ENCODE measurements at places on chromosomes 2 and 18.

- DNase-seq: no peak
- H3K4me1 ChIP-seq: no peaks in the 10 kb centered on the region
- no peak overlapping the region for H3K4me3 ChIP-seq
- no peaks in the 10 kb centered on the region for H3K36me3 ChIP-seq
Measured at GRCh38 chr18:43919551-43919950, 642.3 kb upstream of the SYT4 start.

- no peaks in the 10 kb centered on the region for H3K27me3 ChIP-seq
- no peak overlapping the region for H3K4me3 ChIP-seq
- H3K36me3 ChIP-seq: peaks cover 95% of the 10 kb centered on the region
- peak overlapping the region; percentile 79 for H3K27ac ChIP-seq
- DNase-seq: no peak
Measured at GRCh38 chr2:238183821-238184220, 19.7 kb downstream of the ILKAP start.

DNA sequence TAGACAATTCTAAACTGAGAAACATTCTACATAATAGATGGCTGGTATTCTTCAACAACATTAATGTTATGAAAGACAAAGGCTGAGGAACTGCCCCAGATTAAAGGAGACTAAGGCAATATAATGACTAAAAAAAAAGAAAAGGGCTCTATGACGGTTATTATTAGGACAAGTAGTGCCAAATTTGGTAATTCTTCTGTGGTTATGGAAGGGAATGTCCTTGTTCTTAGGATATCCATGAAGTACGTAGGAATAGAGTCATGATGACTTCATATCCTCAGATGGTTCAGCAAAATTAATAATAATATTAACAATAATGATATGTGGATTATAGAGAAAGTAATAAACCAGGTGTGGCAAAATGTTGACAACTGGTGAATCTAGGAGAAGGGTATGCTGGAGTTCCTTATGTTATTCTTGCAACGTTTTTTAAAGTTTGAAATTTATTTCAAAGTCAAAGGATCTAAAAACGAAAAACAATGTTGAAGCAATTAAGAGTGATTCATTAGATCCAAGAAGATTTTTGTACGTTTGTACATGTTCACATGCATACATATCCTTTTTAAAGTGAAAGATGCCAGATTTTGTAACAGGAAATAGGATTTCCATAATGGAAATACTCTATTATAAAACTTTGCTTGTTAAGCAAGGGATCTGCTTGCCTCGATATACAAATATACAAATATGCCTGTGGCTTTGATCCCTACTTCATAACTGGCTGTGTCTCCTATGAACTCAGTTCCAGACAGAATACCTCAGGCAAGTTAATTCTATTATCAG is 27.7 kb upstream of the STRN start:
- H3K27ac ChIP-seq: no peak overlapping the region
- no peaks in the 10 kb centered on the region for H3K27me3 ChIP-seq
- H3K4me1 ChIP-seq: no peaks in the 10 kb centered on the region
- no peak for DNase-seq
- H3K4me3 ChIP-seq: no peak overlapping the region

DNA sequence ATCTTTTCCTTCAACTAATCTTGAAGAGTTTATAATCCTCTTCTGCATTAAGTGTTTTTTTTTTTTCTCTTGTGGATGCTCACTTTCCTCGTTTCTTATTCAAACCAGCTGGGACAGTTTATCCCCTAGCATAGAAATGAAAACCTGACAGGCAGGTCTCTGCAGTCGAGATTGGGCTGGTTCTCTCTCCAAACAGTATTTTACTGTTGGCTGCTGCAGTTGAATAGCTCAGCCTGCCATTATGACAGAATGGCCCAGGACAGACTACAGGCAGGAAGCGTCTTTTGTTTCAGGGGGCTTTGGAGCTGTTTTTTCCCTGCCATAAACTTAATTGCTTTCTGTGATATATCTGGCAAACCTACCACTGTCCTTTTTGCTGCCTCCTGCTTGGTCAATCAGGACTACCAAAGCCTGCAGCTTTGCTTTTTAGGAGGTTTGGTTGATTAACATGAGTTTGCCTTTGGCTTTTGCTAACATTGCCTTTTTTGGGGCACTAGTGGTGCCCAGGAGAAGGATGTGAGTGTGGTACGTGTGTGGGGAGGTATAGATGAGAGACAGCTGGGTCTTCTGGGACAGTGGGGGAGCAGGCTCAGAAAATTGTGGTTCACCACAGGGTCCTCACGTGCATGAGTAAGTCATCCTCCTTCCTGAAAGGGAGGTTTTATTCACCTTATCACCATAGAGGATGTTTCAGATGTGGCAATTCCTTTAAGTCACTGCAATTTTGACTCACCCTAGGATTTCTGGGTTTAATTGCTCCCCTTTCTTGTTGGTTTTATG is 128.7 kb downstream of the LYPD6B start:
- H3K27me3 ChIP-seq: peaks cover 7% of the 10 kb centered on the region
- DNase-seq: no peak
- H3K4me1 ChIP-seq: peaks cover 5% of the 10 kb centered on the region
- no peak overlapping the region for H3K4me3 ChIP-seq
- no peaks in the 10 kb centered on the region for H3K36me3 ChIP-seq

DNA sequence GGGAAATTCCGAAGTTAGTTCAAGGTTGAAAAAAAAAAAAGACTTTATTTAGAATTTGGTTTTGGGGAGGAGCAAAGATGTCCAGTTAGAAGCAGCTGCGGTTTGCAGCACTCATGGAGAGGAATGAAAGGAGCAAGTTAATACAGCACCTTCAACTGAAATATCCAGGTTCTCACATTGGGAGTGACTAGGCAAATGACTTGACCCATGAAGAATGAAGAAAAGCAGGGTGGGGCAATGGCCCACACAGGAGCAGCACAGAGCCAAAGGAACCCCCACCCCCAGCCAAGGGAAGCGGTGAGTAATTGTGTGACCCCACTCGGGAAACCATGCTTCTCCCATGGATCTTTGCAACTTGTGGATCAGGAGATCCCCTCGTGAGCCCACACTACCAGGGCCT is 32.8 kb downstream of the ZNF892 start:
- H3K36me3 ChIP-seq: no peaks in the 10 kb centered on the region
- DNase-seq: no peak
- no peaks in the 10 kb centered on the region for H3K27me3 ChIP-seq
- H3K4me1 ChIP-seq: no peaks in the 10 kb centered on the region
- no peak overlapping the region for H3K4me3 ChIP-seq
- no peak overlapping the region for H3K27ac ChIP-seq

GRCh38 chr18:58268849-58269248 is 224.8 kb downstream of the NEDD4L start:
- H3K27me3 ChIP-seq: peaks cover 13% of the 10 kb centered on the region
- H3K4me3 ChIP-seq: no peak overlapping the region
- H3K27ac ChIP-seq: no peak overlapping the region

DNA sequence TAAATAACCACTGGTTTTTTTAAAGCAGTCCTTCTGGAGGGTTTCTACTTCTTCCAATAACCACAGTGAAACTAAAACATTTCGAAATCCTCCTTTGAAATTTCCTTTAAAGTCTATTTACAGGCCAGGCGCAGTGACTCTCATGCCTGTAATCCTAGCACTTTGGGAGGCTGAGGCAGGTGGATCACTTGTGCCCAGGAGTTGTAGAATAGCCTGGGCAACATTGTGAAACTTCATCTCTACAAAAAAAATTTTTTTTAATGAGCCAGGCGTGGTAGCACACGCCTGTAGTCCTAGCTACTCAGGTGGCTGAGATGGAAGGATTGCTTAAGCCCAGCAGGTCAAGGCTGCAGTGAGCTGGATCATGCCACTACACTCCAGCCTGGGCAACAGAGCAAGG is 15.2 kb downstream of the KIDINS220 start:
- H3K4me3 ChIP-seq: no peak overlapping the region
- H3K4me1 ChIP-seq: peaks cover 8% of the 10 kb centered on the region
- peaks cover 22% of the 10 kb centered on the region for H3K36me3 ChIP-seq
- DNase-seq: no peak

GRCh38 chr18:21739604-21740537 is 721 bp upstream of the MIB1 start:
- no peak for DNase-seq
- peak overlapping the region; percentile 91 for H3K4me3 ChIP-seq
- peaks cover 33% of the 10 kb centered on the region for H3K4me1 ChIP-seq
- H3K36me3 ChIP-seq: peaks cover 8% of the 10 kb centered on the region
- H3K27me3 ChIP-seq: no peaks in the 10 kb centered on the region

GRCh38 chr2:10223471-10223870 is 79.2 kb upstream of the HPCAL1 start:
- H3K4me3 ChIP-seq: no peak overlapping the region
- H3K27me3 ChIP-seq: peaks cover 37% of the 10 kb centered on the region
- H3K4me1 ChIP-seq: no peaks in the 10 kb centered on the region
- peaks cover 1% of the 10 kb centered on the region for H3K36me3 ChIP-seq
- no peak overlapping the region for H3K27ac ChIP-seq

GRCh38 chr18:36636237-36636817 is 192.5 kb downstream of the TPGS2 start:
- no peak overlapping the region for H3K27ac ChIP-seq
- no peak for DNase-seq
- H3K4me1 ChIP-seq: no peaks in the 10 kb centered on the region
- peaks cover 28% of the 10 kb centered on the region for H3K27me3 ChIP-seq
- no peak overlapping the region for H3K4me3 ChIP-seq

- DNase-seq: no peak
- H3K4me1 ChIP-seq: no peaks in the 10 kb centered on the region
- H3K27me3 ChIP-seq: peaks cover 49% of the 10 kb centered on the region
- no peak overlapping the region for H3K4me3 ChIP-seq
Measured at GRCh38 chr18:45527891-45528290, 87.4 kb upstream of the SLC14A2 start.

- H3K27ac ChIP-seq: peak overlapping the region; percentile 94
- no peak for DNase-seq
- peak overlapping the region; percentile 65 for H3K4me3 ChIP-seq
Measured at GRCh38 chr2:232315923-232316299, 62.6 kb upstream of the ALPP start.

DNA sequence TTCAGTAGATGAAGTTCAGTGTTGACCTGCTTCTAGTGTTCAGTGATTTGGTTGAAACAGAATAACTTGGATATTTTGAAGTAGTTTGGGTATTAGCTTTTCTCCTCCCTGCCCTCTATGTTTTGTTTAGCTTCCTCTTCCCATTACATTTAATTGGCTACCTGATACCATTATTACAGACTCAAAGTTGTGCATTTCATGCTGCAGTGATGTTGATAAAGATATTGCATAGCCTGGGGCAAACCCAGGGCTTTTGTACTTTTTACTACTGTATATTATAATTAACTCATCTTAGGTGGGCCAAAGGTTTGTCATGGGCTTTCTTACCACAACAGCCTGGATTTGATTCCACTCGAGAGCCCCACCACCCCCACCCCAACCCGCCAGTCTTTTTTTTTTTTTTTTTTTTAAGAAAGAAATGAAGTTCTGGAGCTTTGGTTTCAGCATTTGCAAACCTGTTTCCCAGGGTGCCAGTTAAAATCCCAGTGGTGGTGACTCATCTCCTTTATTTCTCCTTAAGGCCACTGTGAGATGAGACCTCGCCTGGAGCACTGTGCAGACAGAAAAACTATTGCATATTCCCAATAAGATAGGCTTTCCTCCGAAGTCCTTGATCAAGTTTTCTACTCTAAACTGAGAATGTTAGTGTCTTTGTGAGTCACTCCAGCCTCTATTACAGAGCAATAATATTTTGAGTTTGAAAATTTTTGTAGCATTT is 393.7 kb upstream of the FANCL start:
- H3K4me1 ChIP-seq: no peaks in the 10 kb centered on the region
- H3K4me3 ChIP-seq: no peak overlapping the region
- no peaks in the 10 kb centered on the region for H3K27me3 ChIP-seq
- H3K27ac ChIP-seq: no peak overlapping the region
- no peaks in the 10 kb centered on the region for H3K36me3 ChIP-seq

GRCh38 chr2:60336442-60337141 is 216.9 kb downstream of the BCL11A start:
- H3K4me3 ChIP-seq: no peak overlapping the region
